ENCODE measurements at places on chromosomes 11 and 22. TPM values are rescaled to one million over a fixed set of nuclear protein-coding genes. Genes with fewer than 3 reads are reported as not detected.

The TMPRSS13 gene
- under 0.01 TPM for total RNA-seq

The MOGAT2 gene
- not detected for total RNA-seq

The CCDC89 gene
- total RNA-seq = 4.8 TPM

The TCF20 gene
- 39.1 TPM for total RNA-seq

The PYGM gene
- total RNA-seq = 0.37 TPM

The OR4D5 gene
- not detected for total RNA-seq

Data from subcutaneous preadipocyte (primary cell).